ENCODE measurements at places on chromosomes 6 and 20.

DNA sequence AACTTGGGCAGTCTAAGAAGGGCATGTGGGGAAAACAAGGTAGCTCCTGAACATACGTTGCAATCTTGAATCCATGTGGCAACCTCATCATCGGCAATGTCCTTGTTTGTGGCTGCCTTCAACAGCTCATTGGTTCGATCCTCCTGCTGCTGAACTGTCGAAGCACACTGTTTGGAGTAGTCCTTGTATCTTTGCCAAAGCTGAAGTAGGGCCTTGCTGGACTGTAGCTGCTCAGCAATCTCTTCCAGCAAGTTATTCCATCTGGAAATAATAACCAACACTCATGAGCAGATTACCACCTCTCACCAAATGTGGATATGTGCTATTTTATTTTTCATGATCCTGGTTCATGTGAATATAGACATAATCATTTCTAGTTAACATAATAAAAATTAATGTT lies 413.3 kb downstream of the ESR1 start:
- no peak for DNase-seq

- no peak for DNase-seq
These were observed at the start of gene NOL4L for GRCh38 chr20:32585011-32585585. TSS of gene NOL4L (minus strand) at chr20:32585333. CDS start at chr20:32584890, 443 bp downstream.

DNA sequence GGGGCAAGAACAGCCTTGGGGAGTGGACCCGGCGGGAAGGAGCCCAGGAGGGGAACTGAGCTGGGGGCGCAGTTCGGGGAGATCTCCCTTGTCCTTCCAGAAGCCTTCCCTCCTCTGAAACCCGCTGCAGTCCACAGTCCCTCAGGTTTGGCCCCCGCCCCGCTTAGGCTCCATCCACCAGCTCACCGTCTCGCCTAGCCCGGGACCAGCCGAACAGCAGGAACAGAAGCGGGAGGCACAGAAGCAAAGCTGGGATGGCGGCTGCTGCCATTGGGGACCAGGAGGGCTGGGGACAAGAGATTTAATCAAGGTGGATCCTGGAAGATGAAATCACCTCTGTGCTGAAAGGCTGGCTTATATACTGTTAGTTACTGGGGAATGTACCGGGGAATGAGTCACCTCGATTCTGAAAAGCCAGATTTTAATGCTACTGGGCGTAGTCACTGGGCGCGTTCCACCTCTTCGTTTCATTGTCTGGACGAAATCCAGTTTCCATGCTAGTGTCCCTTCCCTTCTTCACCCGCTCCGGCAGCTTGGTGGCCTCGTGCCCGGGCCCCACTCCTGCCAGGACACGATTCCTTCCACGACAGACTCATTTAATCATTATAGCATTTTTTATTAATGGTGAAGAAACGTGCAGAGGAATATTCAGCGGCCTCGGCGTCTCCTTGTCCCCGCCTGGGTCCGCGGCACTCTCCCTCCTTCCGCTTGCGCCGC lies at the start of gene RAET1L:
RAET1L (minus strand) TSS at position 332 of the 717 bp plus-strand sequence; CDS start at position 271, 61 bp downstream.
- DNase-seq: peak; percentile 1

- no peak for DNase-seq
These were observed 52.4 kb downstream of the TTI1 start for GRCh38 chr20:37980876-37981275.

- DNase-seq: no peak
These were observed 137.4 kb downstream of the IPCEF1 start for GRCh38 chr6:154219250-154219649.

DNA sequence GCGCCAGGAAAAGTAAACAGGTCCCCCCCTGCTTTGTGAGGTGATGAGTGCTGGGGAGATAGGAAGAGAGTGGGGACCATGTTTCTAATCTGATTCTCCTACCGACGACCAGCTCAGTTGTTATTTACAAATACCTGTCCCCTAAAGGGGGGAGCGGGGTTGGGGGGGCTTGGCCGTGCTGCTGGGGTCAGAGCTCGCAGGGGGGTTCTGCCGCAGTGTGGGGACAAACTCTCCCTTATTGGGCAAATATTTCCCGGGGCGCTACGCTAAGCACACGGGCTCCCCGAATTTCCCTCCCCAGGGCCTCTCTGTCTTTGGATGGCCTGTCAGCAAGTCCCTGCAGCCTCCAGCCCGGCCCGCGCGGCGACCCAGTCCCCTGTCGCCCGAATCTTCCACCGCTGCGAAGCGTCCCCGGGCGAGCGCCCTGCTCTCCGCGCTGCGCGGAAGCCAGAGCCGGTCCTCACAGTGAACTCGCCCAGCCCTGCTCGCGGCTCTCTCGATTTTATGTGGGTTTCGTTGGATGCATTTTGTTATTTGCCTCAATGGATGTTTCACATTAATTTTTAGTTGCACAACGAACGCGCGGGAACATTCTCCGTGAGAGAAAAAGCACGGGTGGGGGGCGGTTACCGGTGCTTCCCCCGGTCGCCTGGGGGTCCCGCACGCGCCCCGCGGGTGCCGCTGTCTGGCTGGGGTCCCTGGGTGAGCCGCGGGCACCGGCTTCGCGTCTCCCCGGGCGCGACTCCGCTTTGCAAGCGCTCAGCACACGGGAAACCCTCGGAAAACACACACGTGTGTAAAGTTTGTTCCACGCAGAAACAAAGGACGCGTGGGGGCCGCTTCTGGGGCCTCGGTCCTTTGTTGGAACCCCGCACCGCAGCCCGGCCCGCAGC lies 1.5 kb upstream of the STX16 start:
- DNase-seq: no peak

- DNase-seq: no peak
These were observed 422 bp downstream of the NCR3 start for GRCh38 chr6:31592396-31592771.

DNA sequence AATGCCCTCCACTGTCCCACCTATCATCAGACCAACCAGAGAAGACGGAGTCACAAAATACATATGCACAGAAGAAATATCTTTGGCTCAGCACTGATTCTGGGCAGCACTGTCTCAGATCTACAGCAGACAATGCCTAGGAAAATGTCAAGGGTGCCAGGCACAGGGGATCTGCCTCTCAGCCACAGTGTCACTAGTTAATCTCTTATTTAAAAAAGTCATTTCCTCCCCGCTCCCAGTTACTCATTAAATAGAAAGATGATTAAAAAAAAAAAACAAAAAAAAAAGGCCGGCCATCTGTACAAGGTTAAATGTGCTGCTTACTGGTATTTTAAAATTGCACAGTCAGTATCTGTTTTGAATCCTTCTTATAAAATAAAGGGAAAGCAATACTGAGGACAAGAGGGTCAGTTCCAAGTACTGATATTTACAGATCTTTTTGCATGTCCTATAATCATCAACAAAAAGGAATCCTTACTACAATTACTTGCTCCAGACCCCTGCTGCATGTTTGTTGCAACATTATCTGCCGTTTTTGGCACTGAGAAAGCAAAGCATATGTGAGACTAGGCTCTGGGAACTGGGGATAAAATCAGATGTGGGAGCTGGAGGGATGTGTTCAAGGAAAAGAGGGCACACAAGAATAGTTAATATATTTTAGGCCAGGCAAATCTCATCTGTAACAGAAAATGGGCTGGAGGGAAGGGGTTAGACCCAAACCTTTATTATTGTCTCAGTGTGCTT lies 299.3 kb downstream of the KIF16B start:
- no peak for DNase-seq

GRCh38 chr6:69888482-69889233 lies 22.3 kb downstream of the COL19A1 start:
- no peak for DNase-seq

GRCh38 chr20:6665161-6665560 lies 102.3 kb upstream of the BMP2 start:
- no peak for DNase-seq

DNA sequence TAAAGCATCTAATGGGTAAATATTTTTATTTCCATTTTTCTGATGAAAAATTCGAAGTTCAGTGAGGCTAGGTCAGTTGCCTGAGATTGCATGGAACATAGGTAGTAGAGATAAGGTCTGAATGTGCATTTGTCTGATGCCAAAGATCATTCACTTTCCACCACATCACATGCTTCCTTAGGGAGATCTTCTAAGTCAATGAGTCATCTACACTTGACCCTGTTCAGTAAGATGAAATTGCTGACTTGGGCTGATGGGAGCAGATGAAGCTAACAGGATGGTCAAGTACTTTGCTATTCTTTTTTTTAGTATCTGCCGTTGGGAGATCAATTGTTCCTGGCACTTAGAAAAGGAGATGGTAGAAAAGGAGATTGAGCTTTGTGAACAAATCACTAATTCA lies 511.3 kb downstream of the PHF3 start:
- no peak for DNase-seq

- DNase-seq: no peak
These were observed 3.3 kb upstream of the PXDC1 start for GRCh38 chr6:3754776-3755175.

GRCh38 chr6:37242429-37243052 lies 15.0 kb upstream of the TBC1D22B start:
- DNase-seq: no peak

GRCh38 chr20:59835057-59835447 lies 98.4 kb downstream of the SYCP2 start:
- peak; percentile 61 for DNase-seq

GRCh38 chr20:6430381-6430780 lies 307.6 kb upstream of the FERMT1 start:
- DNase-seq: no peak

- no peak for DNase-seq
These were observed 215.4 kb downstream of the ARHGAP18 start for GRCh38 chr6:129494586-129494985.

GRCh38 chr6:153086225-153086990 lies 44.7 kb downstream of the RGS17 start:
- DNase-seq: no peak

- peak; percentile 81 for DNase-seq
These were observed at the start of gene ZNF334 for GRCh38 chr20:46512943-46513844. TSS of gene ZNF334 (minus strand) at chr20:46513559. CDS start at chr20:46512102, 1,457 bp downstream.

DNA sequence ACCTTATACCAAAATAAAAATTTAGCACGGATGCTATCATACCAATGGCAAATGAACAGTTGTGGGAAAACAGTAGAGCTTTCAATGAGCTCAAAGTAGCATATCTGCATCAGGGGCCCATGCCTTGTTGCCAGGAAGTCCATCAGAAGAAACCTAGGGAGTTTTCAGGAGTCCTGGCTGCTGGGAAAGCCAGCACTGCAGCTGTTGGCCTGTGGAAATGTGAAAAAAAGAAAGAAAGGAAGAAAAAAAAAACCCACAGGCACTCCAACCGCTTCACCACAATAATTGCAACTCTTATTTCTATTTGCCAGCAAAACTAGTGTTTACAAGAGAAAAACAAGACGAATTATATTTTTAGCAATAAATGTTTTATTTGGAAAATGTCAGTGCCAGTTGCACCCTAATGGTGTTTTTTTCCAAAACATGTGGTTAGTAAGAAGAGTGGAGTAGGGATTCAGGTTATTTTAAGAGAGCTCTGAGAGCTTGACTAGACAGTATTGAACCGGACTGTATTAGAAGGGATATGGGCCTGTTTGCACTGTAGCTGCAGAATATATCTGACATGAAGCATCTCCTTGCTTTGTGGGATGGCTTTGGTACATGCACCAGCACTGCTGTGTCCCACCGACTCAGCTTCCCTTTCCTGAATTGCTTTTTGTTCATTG lies 137.3 kb downstream of the CCDC170 start:
- DNase-seq: no peak

DNA sequence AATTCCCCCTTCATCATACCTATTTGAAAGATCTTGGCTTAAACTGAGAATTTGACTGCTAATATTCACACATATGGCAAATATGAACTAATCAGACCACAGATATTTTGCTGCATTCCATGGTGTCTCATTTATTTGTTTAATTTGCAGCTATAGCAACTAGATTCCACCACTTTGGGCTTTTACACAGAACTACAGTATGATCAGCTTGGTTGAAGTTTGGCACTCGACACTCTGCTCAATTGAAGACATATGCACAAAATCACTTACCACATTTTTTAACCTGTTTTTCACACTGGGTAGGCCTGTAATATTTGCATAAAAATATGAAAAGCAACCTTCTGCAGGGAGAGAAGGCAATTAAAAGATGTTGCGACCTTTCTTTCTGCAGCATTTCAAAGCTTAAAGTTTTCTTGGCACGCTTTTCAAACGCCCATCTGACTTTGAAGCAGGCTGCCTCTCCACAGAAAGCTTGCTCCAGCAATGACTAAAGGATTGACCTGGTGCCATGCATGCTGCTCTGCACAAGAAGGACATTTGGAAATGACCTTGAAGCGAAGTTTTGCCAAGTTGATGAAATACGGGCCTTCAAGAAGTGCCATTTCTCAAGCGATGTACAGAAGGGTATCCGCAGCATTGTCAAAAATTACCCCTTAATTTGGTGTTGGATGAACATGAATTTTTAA lies 126.7 kb downstream of the AIG1 start:
- DNase-seq: no peak

DNA sequence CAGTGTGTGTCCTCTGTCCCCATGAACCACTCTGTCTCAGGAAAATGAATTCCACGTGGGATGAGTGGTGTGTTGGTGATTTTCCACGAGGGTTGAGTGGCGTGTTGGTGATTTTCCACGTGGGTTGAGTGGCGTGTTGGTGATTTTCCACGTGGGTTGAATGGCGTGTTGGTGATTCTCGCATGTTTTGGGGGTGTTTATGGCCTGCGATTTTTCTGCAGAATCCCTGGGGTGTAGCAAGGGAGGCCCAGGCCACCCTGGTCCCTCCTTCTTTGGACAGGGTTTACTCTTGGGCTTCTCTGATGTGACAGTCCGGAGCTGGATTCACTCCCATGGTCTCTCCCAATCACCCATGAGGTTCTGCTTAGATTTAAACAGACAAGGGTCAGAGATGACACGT lies 90.6 kb upstream of the FRMD1 start:
- no peak for DNase-seq

DNA sequence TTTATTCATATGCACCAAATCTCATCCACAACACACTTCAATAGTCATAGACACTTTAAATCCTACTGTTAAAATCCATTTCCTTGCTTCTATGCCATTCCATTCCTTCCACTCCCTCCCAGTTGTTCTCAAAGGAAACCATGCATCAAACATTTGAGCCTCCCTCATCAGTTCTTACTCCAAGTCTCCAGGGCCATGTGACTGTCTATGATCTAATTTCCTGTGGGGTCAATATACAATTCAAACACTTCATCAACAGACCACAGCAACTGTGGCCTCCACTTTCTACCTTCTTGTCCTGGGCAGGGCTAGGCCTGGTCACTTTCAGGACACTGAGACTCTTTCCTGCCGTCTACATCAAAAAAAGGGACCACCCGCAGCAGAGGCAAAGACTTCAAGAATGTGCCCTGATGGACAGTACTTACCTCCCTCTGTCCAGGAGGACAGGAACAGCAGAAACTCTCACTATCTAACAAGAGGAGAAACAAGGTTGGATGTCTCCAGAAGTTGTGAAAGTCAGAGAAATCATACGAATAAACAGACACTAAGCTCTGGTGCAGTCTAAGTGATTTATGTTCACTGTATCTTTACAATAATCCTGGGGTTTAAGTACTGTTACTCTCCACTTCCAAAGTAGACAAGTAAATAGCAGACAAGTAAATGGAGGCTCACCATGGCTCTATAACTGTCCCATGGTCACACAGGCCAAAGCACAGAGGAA lies 160.2 kb downstream of the QRSL1 start:
- no peak for DNase-seq

- DNase-seq: peak; percentile 67
These were observed 9.2 kb downstream of the PHF3 start for GRCh38 chr6:63644668-63645326.

DNA sequence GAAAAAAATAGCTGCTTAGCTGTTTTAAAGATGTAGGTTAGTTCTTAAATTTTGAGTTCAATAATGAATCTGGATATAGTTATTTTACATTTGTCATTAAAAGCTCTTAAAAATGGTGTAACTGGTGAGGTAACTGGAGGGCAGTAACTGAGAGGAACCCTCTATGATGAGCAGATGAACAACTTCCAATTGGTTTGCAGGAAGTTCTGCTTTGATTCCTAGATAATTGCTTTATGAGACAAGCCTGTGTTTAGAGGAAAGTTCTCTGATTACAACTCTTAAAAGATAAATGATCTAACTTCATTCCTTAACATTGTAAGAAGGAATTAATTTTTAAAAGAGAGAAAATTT lies 8.5 kb downstream of the MYLIP start:
- no peak for DNase-seq

Measured in NCI-H2029 (cell line).